Stimulated activated CD8-positive, alpha-beta memory T cell treated with anti-CD3 and anti-CD28 coated beads, Interleukin-15, amount 100 ng/mL, for 24 hours (primary cell): ENCODE measurements at places on chromosomes 16 and 17.

- DNase-seq = no peak
Observed at GRCh38 chr17:69448431-69449102, 34.1 kb downstream of the MAP2K6 start.

GRCh38 chr17:38424297-38424972 lies 3.8 kb upstream of the ARHGAP23 start:
- DNase-seq = no peak

- no peak for DNase-seq
Observed at GRCh38 chr16:4767872-4768548, 1.0 kb upstream of the ZNF500 start.

- no peak for DNase-seq
Observed at GRCh38 chr17:29194669-29195068, 14.5 kb upstream of the MYO18A start.

GRCh38 chr16:28181515-28181914 lies 30.2 kb downstream of the XPO6 start:
- no peak for DNase-seq

DNA sequence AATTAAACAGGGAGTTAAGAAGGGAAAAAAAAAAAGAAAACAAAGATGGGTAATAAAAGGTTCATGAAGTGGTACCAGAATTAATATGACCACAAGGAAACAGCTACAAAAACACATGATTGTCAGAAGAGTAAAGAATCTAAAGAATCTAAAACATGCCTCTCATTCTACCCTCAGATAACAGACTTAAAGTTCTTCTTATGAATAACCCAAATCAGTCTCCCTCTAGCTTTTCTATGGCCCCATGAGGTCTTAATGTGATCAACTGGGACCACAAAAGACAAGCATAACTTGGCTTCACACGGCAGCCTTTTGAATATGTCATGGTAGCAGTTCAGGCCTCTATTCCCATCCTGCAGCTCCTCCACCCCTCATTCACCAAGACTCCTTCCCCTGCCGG lies 6.9 kb downstream of the MYH10 start:
- no peak for DNase-seq

GRCh38 chr16:1580256-1580655 lies 31.6 kb downstream of the IFT140 start:
- no peak for DNase-seq

- no peak for DNase-seq
Observed at GRCh38 chr16:65388592-65388991, 266.7 kb upstream of the CDH11 start.

- DNase-seq = no peak
Observed at GRCh38 chr17:77204536-77204935, 63.8 kb downstream of the SEC14L1 start.

DNA sequence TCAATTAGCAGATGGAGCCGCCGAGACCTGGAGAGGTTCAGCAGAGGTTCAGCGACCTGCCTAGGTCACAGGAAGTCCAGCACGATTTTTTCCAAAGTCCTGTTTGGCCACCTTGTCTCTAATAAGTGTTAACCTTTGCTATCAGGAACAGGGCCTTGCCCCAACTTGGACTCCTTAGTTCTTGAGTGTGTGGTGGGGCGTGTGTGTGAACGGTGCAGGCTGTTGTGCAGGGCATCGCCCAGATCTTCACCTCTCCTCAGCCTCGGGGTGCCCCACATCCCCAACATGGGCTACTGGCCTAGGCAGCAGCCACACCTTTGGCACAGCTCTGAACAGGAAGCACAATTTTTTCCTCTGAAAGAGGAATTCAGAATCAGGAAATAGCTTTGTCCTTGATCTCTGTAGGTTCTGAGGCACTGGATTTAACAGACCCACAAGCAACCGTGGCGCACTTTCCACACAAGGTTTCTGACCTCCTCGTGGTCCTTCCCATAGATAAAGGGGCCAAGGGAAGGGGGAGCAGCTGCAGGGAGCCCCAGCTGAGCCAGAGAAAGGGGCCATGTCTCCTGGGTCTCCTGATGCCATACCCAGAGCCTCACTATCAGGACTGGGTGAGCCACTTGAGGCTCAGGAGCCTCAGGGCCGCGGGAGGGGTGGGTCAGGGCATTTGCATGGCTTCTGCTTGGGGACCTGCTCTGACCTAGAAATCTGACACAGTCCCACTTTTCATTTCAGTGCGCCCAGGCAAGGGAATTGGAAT lies 10.4 kb downstream of the MPRIP start:
- DNase-seq = no peak

DNA sequence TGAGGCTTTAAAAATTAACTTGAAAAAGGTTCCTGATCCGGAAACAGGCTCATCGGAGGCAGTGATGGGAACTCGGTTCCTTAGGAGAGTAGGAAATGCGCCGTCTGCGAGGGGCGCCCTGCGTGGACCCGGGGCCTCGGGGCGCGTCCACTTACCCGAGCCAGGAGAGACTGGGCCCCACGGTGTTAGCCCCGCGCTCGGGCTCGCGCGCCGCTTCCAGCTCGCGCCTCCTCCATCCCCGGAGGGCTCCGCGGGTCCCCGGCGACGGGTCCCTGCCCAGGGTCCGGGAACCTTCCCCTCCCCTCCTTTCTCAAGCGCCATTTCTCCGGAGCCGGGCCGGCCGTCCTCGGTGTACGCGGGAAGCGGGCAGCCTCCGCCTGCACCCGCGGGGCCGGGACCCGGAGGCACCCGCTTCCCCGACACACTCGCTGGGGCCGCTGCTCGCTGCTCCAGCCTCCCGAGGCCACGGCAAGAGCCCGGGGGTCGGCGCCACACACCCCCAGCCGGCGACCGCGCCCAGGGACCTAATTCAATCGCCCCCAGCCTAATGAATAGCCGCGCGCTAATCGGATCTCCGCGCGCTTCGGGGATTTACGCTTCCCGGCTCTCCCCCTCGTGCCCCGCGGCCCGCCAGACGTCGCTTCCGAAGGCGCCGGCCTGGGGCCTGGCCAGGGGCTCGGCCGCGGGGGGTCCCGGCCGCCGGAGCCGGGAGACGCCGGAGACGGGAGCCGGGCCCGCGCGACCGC lies 2.2 kb upstream of the BAHCC1 start:
- DNase-seq = no peak

GRCh38 chr16:10663146-10663545 lies 31.6 kb downstream of the TEKT5 start:
- DNase-seq = no peak

- DNase-seq = no peak
Observed at GRCh38 chr16:71555230-71555891, 21.5 kb downstream of the TAT start.

- DNase-seq = no peak
Observed at GRCh38 chr17:67574658-67575293, 143.0 kb upstream of the NOL11 start.

GRCh38 chr17:81148986-81149533 lies 16.2 kb upstream of the PVALEF start:
- no peak for DNase-seq

- no peak for DNase-seq
Observed at GRCh38 chr17:74454197-74455024, 12.0 kb upstream of the CD300A start.

DNA sequence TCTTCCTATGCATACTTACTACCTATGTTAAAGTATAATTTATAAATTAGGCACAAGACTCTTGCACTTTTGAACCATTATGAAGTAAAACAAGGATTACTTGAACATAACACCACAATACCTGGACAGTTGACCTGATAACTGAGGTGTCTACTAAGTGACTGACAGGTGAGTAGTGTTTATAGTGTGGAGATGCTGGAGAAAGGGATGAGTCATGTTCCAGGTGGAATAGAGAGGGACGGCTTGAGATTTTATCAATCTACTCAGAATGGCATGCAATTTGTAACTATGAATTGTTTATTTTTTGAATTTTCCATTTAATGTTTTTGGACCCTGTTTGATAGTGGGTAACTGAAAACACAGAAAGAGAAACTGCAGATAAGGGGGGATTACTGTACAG lies 287.6 kb downstream of the MAP2K6 start:
- no peak for DNase-seq

DNA sequence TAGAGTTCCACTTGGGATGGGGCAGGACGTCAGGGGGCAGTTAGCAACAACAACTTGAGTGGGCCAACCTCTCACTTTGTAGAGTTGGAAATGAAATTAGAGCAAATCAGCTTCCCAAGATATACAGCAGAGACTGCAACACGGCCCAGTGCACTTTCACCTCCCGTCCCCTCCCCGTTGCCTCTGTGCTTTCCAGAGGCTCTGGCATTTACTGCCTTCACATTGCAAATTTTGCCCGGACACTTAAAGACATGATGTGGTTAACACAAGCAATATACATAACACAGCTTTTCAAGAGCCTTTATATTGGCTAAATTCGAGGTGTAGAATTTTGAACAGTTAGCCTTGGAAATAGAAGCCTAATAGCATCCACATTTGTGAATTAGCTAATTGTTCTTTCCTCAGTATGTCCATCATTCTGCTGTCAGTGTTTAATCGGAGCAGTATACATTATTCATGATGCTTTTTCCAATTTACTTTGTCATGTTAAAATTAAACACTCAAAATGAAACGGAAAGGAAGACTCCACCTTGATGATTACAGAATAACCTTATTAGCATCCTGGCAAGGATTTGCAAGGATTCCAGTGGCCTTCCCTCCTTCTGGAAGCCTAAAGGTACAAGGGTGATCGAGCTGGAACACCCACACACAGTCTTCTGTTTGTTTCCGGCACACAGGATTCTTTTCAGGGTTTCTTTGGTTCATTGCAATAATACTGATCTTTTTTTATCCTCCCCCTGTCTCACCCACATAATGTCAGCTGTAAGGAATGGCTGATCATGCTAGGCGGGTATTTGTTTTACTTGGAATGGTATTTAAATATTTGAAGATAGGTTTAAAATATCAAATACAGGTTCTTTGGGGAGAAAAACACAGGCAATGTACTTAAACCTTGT lies 190.9 kb upstream of the CACNG5 start:
- DNase-seq = no peak

DNA sequence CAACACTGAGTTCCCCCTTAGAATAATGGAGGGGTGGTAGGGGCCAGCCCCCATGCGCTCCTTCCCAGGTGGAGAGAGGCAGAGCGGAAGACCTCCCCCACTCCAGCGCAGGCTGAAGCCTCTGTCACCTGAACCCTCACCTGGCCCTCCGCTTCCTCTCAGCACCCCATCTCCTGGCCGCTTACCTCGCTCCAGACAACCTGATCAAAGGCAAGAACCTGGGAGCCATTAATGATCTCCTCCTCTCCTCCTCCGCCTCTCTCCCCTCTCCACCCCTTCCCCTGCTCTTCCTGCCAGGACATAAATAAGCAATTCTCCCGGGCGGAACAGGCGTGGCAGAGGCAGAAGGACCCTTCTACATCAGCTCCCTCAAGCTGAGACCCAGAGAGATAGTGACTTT lies 110.2 kb upstream of the LHX1 start:
- no peak for DNase-seq

- DNase-seq = no peak
Observed at GRCh38 chr16:31451681-31452351, 7.5 kb upstream of the ARMC5 start.

GRCh38 chr16:397135-397661 lies at the start of gene NME4:
Gene NME4, plus strand, starts transcription at chr16:397199. Its CDS starts 24 bp downstream, at chr16:397223.
- DNase-seq = no peak

GRCh38 chr17:3976675-3977171 lies 12.5 kb upstream of the ATP2A3 start:
- DNase-seq = no peak

DNA sequence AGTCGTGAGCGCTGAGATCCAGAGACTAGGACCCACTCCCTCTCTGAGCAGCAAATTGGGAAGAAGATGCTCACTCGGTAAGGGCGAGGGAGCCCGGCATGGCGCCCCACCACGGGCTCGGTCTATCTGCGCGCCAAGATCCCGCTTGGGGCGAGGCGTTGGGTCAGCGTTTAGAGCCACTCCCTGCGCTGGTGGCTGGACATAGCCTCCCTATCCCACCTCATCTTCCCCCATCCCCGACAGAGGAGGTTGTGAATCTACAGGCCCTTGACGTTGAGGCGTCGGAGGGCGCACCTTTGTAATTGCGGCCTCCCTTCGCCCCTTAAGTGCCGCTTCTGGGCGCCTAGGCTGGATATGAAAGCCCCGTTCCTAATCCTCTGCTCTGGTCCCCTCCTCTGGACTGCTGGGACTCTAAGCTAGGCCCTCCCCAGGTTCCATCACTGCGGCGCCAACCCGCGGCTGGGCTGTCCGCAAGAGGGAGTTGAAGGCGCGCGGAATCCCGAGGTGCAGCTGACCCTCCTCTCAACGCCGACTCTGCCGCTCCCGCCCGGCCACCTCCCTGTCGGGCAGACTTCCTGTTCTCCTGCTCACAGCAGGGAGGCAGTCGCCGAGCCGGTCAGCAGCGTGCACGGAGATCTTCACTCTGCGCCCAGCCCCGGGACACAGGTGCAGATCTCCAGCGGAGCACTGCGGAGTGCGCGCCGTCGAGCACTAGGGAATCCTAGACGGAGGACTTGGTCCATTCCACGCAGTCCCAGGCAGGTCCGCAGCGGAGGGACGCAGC lies 16.1 kb upstream of the HOXB9 start:
- no peak for DNase-seq

- DNase-seq = no peak
Observed at GRCh38 chr16:58685084-58685449, 497 bp upstream of the SLC38A7 start.

GRCh38 chr17:412211-413015 lies 59.8 kb upstream of the RPH3AL start:
- DNase-seq = no peak

GRCh38 chr17:7814969-7815368 lies 19.0 kb upstream of the KDM6B start:
- no peak for DNase-seq

DNA sequence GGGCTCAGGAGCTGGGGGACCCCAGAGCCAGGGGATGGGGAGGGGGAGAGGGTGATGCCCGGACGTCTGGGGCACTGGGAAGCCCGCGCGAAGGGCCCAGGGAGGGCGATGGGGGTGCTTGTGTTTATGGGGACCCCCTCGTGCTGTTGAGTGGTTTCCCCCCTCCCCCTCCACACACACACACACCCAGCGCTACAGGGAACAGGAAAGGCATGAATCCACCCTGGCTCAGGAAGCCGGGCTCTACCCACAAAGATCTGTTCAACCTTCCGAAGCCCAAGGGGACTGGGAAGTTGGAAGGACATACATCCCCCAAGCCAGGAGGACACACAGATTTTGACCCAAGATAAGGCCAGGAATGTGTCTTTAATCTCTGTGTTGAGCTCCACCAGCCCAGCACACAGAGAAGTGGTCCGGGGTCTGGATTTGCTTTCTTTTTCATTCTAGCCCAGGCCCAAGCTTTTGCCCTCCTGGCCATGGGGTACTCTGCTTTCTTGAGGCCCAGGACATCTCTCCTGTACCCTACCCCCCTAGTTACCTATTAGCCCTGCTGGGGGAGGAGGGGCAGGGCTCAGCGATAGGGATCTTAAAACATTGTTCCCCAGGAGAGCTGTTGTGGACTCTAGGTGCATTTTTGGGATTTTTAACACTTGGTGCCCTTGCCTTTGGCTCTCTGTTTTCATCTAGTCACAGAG lies 1.2 kb downstream of the UBALD2 start:
- no peak for DNase-seq

GRCh38 chr17:57540596-57540995 lies 204.5 kb downstream of the CCDC182 start:
- no peak for DNase-seq
